ENCODE measurements at places on chromosomes 3 and 15. TPM values are rescaled to one million over a fixed set of nuclear protein-coding genes. Genes with fewer than 3 reads are reported as not detected.

PIK3CB gene
- 38.2 TPM for total RNA-seq

BFSP2 gene
- total RNA-seq = not detected

LMOD3 gene
- 2.9 TPM for total RNA-seq

THPO gene
- 0.45 TPM for total RNA-seq

SKOR1 gene
- 0.69 TPM for total RNA-seq

SMCO1 gene
- not detected for total RNA-seq

NPRL2 gene
- total RNA-seq = 16.7 TPM

C3orf20 gene
- total RNA-seq = not detected

HTR3E gene
- total RNA-seq = not detected

ALPK3 gene
- 9.1 TPM for total RNA-seq

MORC1 gene
- total RNA-seq = not detected

OR5K2 gene
- total RNA-seq = not detected

DUSP7 gene
- 23.5 TPM for total RNA-seq

GP9 gene
- total RNA-seq = not detected

MKRN3 gene
- total RNA-seq = 0.46 TPM

CCDC9B gene
- 40.0 TPM for total RNA-seq

FSD2 gene
- total RNA-seq = not detected

MOBP gene
- not detected for total RNA-seq

NDN gene
- total RNA-seq = 68.8 TPM

CCDC13 gene
- 1.2 TPM for total RNA-seq

ALS2CL gene
- 11.8 TPM for total RNA-seq

All from esophagus muscularis mucosa (tissue), 4 donors.